ENCODE measurements at places on chromosomes 1 and 21.

DNA sequence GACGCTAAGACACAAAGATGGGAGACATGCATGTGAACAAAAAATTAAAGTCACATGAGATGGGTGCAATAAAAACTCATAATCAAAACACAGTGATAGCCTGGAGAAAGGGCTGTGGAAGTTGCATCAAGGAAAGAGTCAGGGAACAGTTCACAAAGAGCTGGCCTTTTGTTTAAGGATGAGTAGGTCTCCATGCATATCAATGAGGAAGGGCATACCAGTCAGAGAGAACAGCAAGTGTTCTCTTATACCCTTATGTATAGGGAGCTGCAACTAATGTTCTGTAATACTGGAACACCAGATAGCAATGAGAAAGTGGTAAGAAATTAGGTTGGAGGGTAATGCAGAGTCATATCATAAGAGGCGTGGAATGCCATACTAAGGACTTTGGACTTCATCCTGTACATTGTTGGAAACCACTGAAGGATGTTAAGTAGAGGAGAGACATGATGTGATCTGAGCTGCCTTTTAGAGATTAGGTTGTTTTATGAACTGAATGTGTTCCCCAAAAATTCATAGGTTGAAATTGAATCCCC, 46.7 kb upstream of the SAMD13 start:
- no peak for DNase-seq

DNA sequence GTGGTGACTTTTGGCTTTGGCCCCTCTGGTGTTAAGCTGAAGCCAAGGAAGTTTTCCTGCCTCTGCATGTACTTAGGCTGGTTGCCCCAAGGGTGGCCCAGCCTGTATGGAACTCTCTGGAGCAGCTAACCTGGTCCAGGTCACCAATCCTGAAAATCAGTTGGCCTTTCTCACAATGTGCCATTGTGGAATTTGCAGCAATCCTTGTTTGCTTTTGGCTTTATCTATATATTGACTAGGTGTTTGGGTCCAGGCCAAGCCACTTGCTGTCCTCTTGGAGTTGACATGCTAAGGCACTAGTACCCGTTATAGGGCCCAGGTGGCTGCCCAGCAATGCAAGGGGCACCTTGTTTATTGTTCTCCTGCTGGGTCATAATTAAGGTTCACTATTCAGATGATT, 124.6 kb downstream of the CAMTA1 start:
- DNase-seq = no peak

GRCh38 chr1:66413838-66414175, 120.1 kb upstream of the SGIP1 start:
- DNase-seq = no peak

GRCh38 chr21:42809577-42810475, 69.5 kb downstream of the WDR4 start:
- no peak for DNase-seq

- DNase-seq = peak; percentile 40
Observed at GRCh38 chr1:225318706-225319575, 108.9 kb downstream of the LBR start.

- DNase-seq = no peak
Observed at GRCh38 chr1:196467230-196467925, 140.9 kb downstream of the KCNT2 start.

- DNase-seq = no peak
Observed at GRCh38 chr1:164771041-164771618, 212.1 kb downstream of the PBX1 start.

GRCh38 chr1:222813866-222814535, 838 bp upstream of the DISP1 start:
- peak; percentile 9 for DNase-seq

GRCh38 chr1:18976096-18976495, 19.6 kb upstream of the IFFO2 start:
- no peak for DNase-seq

- peak; percentile 68 for DNase-seq
Observed at GRCh38 chr1:30778154-30778978, 20.8 kb upstream of the LAPTM5 start.

- no peak for DNase-seq
Observed at GRCh38 chr1:100760511-100760910, 41.0 kb downstream of the VCAM1 start.

DNA sequence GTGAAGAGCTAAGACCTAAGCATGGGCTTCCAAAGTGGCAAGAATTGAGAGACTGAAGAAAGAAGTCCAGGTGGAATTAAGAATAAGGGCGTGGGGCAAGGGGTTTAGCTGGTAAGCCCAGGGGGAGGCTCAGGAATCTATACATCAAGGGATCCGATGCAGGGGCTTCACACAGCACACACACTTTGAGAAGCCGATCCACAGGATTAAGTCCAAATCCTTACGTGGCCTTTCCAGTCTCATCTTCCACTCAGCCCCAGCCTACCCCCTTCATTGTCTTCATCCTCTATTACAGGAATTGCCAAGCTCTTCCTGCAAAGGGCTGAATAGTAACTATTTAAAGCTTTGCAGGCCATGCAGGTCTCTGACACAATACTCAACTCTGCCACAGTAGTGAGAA, 101.3 kb downstream of the TGFBR3 start:
- no peak for DNase-seq

All from HFFc6 (cell line).